ENCODE measurements at places on chromosomes 6 and 20. TPM values are rescaled to one million over a fixed set of nuclear protein-coding genes. Genes with fewer than 3 reads are reported as not detected.

The GABRR1 gene
- total RNA-seq = not detected

The SAPCD1 gene
- 3.0 TPM for total RNA-seq

The HELZ2 gene
- total RNA-seq = 9.5 TPM

The CTAGE9 gene
- total RNA-seq = not detected

The RGS17 gene
- 5.9 TPM for total RNA-seq

The C20orf96 gene
- 9.4 TPM for total RNA-seq

The BPI gene
- not detected for total RNA-seq

The LCA5 gene
- total RNA-seq = 1.0 TPM

The SAMD3 gene
- total RNA-seq = not detected

The PHACTR3 gene
- not detected for total RNA-seq

The MUCL3 gene
- total RNA-seq = not detected

The CRISP3 gene
- total RNA-seq = not detected

The TP53TG5 gene
- not detected for total RNA-seq

The SPDEF gene
- 2.7 TPM for total RNA-seq

The BIRC7 gene
- 3.1 TPM for total RNA-seq

The KIAA1755 gene
- 0.12 TPM for total RNA-seq

Data from A549 treated with DMSO at 1 μM for 4 hours (cell line).